ENCODE measurements at places on chromosomes 1 and 21.

DNA sequence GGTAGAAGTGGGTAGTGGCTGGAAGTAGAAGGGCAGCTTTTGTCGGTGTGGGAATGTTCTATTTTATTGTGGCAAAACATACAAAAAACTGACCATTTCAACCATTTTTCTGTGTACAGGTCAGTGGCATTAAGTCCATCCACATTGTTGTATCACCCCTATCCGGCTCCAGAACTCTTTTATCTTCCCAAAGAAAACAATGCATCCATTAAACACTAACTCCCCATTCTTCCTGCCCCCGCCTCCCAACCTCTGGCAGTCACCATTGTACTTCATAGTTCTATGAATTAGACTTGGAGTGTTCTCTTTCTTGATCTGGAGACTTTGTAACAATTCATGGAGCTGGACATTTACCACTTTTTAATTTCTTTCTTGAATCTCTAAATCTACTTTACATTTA, 55.7 kb downstream of the DEGS1 start:
- no peak for DNase-seq

DNA sequence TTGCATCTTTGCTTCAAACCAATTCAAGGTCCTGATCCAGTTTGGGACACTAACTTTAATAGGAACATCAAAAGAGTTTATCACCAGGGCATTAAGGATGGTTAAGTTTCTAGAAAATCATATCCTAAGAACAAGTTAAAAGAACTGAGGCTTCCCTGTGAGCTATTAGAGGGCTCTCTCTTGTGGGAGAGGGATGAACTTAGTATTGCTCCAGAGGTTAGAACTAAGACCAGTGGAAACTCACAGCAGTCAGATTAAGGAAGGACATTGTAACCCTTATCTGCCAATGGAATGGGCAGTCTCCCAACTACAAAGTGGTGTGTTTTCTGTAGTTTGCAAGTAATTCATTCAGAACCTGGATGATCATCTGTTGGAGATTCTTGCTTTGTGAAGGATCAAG, 36.8 kb downstream of the UBE2U start:
- DNase-seq: no peak

DNA sequence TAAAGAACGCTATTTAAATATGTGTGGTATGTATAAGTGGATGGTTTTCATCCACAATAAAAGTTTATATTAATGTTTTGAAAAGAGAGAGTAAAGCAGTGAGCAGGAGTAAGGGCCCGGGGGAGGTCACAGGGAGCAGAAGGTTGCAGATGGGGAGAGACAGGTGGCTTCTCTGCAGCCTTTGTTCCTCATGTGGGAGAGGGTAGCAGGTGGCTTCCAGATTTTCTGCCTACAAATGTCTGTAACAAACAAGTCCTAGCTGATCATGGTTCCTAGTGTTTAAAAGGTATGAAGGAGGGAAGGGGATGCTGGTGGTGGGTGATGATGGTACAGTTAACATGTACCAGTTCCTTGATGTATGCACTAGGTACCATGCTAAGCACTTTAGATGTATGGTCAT, 18.8 kb downstream of the QSOX1 start:
- DNase-seq: no peak

DNA sequence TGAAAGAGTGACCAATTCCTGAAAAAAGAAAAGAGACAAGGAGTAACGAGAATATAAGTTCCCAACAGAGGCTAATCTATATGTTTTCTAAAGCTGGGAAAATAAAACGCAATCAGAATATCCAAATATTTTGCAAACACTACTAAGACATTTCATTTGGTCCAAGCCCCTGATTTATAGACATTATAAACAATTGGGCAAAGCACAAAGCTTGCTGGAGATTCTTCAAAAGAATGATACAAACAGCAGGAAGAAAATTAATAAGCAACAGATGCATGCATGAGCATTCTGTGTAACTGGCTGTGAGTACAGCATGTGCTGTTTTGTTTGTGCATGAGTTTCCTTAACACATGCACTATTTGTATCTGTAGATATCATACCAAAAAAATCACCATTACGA, 552.9 kb downstream of the LTN1 start:
- no peak for DNase-seq

Measured in left cardiac atrium (tissue), 4 donors.